ENCODE measurements at places on chromosomes 2 and 18.

GRCh38 chr18:76387608-76388007, 107.4 kb downstream of the ZNF516 start:
- no peak for DNase-seq

- no peak for DNase-seq
Observed at GRCh38 chr2:169131587-169132512, 62.5 kb downstream of the DHRS9 start.

- DNase-seq = no peak
Observed at GRCh38 chr2:120243211-120243610, 9.4 kb upstream of the RALB start.

DNA sequence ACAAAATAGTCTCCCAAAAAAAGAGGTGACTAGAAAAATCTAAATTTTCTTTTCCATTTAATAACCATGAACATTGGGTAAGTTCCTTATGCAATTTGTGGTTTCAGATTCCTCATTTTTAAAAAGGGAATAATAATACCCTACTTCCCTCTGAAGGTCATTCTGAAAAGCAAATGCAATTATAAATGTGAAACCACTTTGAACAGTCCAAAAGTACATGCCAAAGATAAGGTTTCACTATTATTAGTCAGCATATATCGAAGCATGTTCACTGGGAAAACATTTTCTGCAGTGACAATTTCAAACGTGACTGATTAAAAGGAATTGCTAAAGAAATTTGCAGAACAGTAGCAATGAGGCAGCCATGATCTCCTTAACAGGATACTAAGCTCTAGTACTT, 100.1 kb upstream of the RNF152 start:
- DNase-seq = no peak

GRCh38 chr2:149080971-149081370, 42.5 kb downstream of the LYPD6B start:
- no peak for DNase-seq

DNA sequence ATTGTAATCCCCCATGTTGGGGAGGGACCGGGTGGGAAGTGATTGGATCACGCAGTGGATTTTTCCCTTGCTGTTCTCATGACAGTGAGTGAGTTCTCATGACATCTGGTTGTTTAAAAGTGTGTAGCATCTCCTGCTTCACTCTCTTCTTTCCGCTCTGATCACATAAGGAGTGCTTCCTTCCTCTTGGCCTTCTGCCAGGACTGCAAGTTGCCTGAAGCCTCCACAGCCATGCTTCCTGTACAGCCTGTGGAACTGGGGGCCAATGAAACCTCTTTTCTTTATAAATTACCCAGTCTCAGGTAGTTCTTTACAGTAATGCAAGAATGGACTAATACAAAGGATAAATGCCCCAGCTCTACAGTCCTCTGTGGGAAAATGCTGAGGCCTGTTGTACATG, 437.5 kb upstream of the NXPH2 start:
- DNase-seq = no peak

GRCh38 chr2:189685540-189686229, 11.2 kb downstream of the ANKAR start:
- DNase-seq = no peak

DNA sequence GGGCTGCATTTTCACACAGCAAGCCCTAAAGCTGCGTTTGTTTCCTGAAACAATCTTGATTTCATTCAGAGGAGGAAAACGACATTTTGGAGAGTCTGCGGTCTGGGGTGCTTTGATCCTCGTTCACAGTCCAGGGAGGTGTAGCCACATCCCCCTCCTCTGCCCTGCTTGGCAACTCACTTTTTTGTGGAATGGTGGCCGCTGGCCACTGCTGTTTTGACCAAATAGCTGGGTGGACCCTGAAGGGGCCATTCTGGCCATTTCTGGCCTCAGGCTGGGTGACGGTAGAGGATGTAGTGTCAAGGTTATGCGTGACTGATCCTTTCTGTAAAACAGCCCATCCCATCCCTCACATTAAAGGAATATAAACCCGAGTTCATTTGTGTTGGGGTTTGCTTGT, 62.2 kb downstream of the INPP4A start:
- DNase-seq = no peak

DNA sequence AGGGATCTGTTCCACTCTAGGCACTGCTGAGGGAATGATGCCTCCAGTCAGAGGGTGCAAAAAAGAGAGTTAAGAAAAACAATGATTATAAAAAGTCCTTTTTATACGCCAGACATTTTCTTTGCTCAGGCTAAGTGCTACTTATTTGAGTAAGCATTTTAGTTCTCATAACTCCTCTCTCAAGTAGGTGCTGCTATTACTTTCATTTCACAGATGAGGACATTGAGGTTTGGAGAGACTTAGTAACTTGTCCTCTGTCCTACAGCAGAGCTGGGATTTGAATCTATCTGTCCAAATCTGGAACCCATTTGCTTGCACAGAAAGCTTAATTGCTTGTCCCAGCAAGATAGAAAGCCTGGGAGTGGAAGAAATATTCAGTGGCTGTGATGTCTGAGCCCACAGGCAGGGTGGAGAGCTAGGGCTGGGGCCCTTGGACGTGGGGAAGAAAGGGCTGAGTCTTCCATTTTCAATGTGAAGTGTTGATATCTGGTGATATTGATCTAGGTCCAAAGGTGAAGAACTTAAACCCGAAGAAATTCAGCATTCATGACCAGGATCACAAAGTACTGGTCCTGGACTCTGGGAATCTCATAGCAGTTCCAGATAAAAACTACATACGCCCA, 5.8 kb downstream of the IL37 start:
- DNase-seq = no peak

- no peak for DNase-seq
Observed at GRCh38 chr2:65710779-65711295, 278.4 kb upstream of the SPRED2 start.

GRCh38 chr18:45628979-45629958, 14.0 kb downstream of the SLC14A2 start:
- no peak for DNase-seq

- DNase-seq = no peak
Observed at GRCh38 chr2:190138032-190138431, 75.5 kb upstream of the MSTN start.

DNA sequence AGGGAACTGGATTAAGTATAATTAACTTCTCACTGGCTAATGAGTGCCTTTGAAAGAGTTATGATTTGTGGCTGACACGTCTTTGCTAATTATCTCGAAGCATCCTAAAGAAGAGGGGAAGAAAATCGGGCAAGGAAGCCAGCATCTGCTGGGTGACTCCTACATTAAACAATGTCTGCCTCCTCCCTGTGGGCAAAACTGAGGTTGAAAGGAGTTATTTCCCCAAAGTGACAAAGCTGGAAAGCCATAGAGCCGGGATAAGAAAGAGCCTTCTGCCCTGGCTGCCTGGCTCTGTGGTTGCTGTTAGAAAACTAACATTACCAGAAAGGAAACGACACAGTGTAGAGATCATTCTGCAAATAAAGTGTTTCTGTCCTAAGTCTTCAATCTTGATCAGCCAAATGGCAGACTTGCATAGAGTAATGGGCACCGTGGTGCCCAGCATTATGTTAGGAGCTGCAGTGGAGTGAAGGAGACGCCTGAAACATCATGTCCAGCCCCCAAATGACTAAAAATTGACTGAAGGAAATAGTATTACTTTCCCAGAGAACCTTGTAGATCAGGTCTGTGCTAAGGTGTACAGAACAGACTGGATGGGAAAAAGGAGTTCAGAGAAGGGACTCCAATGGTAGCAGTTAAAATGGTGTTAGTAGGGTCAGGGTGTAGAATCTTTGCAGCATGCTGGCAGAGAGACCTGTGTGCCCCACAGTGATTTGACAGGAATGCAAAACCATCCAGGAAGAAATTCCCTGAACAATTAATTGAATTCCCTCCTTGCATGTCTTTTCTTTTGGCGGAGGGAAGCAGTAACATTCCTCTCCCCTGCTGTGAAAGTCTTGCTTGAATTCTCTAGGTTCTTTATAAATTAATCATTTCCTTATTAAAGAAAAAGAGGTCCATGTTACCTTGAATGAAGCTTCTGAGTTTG, 44.4 kb downstream of the ALPK2 start:
- DNase-seq = no peak

DNA sequence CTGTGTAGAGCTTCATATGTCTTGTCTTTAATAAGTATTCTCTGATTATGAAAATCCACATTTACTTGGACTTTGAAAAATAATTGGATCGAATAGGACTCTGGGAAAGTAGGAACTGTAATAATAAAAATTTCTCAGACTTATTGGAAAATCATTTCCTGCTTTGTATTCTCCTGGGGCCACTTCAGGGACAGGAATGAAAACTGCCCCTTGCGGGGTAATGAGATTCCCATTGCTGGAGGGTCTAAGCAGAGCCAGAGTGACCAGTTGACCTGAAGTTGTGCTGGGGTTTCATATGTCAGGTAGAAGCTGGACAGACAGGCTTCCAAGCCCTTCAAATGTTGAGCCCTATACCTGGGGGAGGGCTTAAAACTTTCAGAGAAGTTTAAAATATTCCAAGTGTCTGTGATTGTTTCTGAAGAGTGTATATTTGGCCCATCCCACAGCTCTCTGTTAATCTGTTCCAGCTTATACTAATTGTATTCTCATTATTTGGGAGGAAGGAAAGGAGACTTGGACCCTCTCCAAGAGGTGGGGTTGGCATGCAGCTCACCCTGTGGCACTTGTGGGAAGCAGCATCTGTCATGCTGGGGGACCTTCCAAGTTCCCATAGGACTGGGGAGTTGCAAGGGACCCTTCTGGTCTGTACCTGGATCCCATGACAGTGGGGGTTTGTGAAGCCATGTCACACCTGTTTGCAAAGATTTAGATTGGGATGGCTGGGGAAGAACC, 268.7 kb upstream of the ATP5MC3 start:
- no peak for DNase-seq

DNA sequence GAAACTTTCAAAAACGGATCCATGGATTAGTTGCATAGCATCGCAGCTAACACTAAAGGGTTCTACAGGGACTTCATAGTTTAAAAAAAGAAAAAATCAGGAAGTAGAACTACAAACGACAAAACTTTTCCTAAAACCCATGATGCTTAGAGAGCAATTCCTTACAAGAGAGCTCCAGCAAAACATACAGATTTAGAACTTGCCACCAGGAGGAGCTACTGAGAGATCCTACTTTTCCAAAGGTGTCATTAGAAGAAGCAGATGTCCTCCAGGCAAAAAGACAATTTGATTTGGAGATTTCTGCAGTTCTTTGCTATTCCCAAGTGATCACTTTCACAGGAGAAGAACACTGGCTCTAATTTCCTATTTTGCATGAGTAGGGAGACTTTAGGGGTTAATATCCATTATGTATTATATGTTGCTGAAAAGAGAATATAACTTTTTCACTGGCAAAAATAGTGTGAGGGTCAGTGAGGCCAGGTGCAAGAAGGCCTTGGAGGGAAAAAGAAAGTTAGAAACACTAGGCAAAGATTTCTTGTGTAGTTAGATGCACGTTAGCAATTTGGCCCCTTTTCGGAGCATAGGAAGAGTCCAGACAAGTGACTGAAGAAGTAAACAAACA, 436.2 kb downstream of the SUCLG1 start:
- DNase-seq = no peak

DNA sequence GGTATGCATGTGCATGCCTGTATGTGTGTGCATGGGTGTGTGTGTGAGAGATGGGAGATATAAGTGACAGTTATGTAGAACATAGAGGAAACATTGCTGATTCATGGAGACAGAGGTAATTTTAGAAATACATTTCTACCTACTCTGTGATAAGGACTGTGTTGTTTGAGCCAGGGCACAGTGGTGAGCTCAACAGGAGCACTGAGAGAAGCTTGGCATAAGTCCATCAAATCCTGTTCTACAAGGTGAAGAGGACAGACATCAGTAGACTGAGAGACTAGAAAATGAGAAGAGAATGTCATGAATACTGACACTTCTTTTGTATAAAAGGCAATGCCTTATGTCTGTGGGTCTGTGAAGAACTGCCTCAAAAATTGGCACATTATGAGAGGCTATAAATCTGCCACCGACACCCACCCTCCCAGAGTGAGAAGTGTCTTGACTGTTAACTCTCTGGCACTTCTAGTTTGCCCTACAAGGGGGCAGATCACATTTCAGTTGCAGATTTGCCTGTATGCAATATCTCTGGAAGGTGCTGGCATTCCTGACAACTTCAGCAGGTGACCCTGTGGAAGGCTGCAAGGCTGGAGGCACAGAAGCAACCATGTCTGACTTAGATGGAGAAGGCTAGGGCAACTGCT, 962.3 kb upstream of the NRXN1 start:
- DNase-seq = no peak

DNA sequence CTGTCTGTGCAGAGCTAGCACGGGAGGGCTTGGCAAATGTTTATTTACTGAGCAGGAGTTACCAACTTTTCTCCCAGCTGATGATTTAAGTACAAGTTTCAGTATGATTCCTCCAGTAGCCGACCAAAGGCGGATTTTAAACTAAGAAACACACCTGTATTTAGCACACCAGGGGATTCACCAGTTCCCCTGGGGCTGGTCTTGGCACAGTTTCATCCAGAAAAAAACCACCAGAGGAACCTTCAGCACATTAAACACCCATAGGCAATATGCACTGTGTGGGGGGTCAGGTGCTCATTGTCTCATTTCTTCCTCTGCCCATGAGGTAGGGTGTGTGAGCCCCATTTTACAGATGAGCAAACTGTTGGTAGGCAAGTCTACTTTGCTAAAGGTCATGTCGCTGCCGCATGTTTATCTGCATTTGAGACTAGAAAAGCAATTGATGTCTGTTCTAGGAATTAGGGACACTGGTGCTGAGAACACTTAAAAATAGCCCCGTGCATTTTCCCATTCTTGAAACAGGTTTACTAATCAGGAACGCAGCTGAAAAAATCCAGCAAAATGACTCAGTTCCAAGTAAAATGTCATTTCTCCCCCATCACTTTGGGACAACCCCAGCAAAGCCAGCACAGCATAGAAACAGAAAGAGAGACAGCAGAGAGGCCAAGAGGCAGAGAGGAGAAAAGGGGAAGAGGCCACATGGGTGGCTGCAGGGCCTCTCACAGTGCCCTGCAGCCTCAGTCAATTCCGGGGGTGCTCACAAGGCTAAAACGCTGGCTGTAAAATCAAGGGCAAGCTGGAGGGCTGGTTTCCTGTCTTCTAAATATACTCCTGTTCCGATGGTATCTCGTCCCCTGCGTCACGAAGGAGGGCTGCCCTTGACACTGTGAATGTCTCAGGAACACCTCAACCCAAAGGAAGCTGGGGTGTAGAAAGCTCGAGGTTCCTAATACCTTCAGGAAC, 166.8 kb upstream of the ID2 start:
- peak; percentile 72 for DNase-seq

DNA sequence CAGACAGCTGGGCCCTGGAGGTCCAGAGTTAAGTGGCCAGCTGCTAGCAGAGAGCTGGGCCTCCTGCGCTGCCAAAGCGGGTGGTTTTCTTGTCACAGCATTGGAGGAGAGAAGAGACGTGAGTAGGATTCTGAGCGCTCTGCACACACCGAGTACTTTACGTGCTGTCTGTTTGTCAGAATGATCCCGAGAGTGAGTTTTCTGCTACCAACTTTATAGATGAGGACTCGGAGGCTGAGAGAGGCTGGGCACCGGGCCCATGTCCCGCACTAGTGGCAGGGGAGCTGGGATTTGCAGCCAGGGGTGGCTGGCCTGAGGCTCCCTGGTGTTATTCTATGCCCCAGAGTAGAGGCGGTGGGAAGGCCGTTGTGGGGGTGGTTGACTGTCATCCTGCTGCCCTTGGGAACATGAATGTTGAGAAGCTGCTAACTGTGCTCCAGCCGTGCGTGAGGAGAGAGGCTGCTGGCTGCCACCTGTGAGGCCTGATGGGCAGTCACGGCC, 36.3 kb upstream of the MBP start:
- no peak for DNase-seq

GRCh38 chr18:48024881-48025660, 94.6 kb upstream of the SMAD2 start:
- no peak for DNase-seq
